ENCODE measurements at places on chromosomes 6 and 20.

GRCh38 chr6:167759206-167759605, 67.5 kb upstream of the AFDN start:
- DNase-seq: no peak

DNA sequence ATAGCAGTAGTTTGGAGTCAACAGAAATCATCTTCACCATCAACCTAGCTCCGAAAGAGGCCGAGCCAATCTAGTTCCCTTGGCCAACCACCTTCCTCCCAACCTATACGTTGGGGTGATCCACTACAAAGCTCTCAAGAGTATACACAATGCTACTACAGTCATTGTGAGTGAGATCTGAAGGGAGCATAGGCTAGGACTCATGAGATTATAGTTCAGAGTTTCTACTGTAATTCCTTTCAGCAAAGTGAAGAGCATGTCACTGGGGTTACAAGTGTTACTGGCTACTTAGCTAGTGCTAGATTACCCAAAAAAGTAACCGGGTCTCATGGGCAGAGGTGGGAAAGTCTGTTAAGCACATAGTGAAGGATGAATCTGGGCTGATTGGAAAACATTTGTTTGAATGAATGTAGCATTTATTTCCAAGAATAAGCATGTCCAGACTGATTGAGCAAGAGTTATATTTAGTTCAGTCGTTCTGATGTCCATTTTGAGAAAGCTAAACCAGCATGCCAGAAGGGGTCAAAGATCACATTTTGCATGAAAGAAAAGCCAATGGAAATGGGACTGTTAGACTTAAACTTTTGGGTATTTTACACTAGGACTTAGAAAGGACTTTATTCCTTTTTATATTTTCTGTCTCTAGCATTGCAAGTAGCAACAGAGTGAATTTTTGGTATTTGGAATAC, 10.5 kb upstream of the ESR1 start:
- DNase-seq: no peak

DNA sequence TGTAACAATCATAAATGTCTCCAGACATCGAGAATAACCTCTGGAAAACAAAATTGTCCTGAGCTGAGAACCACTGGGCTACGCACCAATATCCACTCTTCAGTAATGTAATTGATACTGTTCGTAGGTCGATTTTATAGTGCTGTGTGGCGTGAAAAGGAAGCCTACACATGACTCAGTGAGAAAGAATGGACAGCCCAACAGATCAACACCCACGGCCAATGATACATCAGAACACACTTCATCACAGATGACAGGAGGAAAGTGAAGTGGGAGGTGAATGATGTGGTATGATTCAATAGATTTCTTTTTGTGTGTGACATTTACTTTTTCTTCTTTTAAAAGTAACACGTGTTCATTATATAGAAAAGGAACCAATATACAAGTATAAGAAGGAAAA, 93.5 kb downstream of the RPS12 start:
- DNase-seq: no peak

GRCh38 chr20:11355345-11355744, 562.3 kb upstream of the BTBD3 start:
- no peak for DNase-seq
